ENCODE measurements at places on chromosomes 2 and 18.

DNA sequence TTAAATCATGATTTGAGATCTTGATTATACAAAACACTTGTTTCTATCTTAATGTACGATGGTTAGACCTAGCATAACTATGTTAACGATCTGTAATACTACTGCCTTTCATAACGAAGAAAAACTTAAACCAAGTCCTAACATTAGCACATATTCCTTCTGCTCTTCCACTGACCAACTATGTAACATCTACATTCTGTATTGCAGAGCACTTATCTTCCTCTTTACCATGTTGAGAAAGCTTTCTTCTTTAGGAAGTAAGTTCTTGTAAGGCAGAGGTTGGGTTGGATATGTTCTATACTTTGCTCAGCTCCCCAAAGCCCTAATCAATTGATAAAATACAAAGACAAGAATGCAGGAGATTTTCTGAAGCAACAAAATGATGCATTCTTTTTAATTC is 7.9 kb upstream of the ZNF407 start:
- no peak for DNase-seq

DNA sequence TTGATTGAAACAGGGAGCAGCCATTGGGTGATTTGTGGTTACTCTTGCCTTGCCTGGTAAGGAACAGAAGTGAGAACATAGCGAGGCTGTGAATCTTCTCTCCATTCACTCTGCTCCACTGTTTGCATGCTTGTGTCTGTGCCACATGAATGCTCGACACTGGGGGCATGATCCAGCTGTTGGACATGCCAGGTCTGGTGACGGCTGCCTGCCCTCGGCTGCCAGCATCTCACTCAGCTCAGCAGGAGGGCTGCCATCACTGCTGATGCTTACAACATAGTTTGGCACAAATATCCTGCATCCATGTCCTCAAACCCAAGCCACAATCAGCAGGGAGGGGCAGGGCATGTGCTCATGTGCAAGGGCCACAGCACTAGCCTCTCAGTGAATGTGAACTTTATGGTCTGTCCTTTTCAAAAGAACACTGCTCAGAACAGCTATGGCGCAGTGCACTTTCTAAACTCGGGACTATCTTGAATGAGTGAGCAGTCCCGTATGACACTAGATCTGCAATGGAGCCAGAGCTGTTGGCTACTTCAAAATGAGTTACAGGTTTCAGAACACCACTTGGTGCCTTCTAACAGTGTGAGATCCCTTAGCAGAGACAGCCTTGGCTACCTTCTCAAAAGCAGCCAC is 126.3 kb downstream of the NRP2 start:
- no peak for DNase-seq

DNA sequence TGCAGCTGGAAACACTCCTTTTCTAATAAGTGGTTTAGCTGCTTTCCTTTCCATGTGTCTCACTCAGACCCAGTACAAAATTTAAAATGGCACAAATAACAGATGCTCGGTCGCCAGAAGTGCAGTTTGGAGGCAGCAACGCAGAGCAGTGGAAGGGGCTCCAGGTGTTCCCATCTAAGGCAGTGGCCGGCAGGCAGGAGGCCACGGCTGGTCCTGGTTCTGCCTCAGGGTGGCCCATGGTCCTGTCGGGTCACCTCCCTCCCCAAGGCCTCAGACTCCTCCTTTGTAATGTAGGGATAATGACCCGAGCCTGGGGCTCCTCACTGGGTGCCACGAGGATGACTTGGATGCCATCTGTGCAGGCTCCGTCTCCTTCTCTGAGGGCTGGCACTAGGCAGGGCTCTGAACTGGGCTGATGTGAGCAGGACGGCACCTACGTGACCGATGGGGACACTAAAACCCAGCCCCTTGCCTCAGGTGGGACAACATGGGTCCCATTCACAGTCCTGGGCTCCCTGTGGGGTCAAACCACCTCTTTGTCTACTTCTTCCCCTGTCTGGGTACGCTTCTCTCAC is 80.9 kb upstream of the SLC66A3 start:
- no peak for DNase-seq

DNA sequence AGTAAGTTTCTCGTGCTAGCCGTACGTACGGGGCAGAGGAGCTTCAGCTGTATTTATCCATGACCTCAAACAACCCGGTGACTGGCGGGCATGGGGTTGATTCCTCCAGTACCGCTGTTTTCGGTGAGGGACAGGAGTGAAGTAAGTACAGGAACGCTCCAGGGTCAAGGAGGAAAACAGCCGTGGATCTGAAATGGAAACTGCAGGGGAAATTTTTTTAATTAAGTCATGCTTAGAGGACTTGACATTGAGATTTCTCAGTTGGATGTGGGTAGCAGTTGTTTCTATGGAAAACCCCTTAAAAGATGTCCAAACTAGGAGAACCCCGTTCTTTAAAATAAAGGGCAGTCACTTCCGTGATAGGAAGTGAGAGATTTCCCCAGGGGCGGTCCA is 1.2 kb downstream of the RAB12 start:
- peak; percentile 38 for DNase-seq

GRCh38 chr18:8754995-8755960 is 49.9 kb downstream of the MTCL1 start:
- peak; percentile 66 for DNase-seq

DNA sequence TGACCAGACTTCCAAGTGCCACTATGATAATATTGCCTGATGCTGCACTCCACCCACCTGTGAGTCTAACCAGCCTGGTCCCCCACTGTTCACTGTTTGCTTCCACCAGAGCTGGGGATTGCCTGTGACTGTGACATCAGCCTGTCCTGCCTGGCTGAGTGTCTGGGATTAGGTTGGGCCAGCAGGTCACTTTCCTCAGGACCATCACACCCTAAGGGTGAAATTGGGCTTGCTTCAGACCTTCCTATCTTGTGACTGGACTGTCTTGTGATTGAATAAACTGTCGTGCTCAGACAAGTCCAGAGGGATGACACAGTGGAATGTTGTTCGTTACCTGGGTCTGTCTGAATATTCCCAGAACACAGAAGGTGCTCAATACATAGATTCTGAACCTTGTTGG is 87.4 kb upstream of the HK2 start:
- no peak for DNase-seq

- DNase-seq = no peak
Observed at GRCh38 chr2:217361483-217361880, 501.6 kb upstream of the TNP1 start.

DNA sequence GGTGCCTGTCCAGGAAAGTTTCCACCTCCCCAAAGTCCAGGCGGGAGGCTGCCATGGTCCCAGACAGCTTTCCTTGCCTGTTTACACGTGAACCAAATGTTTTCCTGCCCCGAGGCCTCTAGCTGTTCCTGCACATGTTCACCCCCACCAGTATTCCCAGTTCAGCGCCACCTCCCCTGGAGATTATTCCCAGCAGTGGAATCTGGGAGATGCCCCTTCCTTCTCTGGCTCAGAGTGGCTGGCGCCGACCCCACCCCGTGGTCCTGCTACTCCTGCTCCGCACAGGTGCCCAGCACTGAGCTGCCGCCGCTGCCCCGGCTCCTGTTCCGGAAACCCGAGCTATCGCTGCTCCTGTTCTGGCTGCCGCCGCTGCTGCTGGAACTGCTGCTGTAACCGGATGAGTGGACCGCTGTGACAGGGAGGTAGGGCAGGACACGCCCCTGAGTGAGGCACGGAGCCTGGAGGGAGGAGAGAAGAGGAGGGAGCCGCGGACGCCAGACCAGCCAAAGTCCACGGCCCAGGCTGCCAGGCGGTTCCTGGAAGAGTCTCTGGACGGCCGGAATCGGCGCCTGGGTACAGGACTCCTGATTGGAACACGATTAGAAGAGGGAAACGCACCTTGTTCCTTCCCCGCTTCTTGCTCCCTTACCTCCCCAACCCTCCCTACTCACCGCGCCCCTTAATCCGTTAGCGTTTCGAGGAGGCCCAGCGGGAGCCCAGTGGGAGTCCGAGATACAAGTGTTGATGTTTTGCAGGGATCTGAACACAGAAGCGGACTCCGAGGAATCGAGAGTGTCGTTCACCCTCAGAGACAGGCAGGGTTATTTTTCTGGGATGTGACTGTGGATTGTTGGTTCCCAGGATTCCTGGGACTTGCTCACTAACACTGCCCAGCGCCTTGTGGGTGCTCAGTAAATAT is at the start of gene PDE11A:
Gene PDE11A (minus strand): TSS at position 395 of the 919 bp plus-strand sequence. CDS start 340 bp downstream, at position 55.
- DNase-seq = peak; percentile 70

GRCh38 chr2:31228717-31229116 is 5.2 kb upstream of the EHD3 start:
- DNase-seq = no peak

GRCh38 chr2:6864231-6864754 is 1.4 kb downstream of the CMPK2 start:
- no peak for DNase-seq

GRCh38 chr2:25042321-25043240 is 705 bp downstream of the EFR3B start:
- peak; percentile 21 for DNase-seq

DNA sequence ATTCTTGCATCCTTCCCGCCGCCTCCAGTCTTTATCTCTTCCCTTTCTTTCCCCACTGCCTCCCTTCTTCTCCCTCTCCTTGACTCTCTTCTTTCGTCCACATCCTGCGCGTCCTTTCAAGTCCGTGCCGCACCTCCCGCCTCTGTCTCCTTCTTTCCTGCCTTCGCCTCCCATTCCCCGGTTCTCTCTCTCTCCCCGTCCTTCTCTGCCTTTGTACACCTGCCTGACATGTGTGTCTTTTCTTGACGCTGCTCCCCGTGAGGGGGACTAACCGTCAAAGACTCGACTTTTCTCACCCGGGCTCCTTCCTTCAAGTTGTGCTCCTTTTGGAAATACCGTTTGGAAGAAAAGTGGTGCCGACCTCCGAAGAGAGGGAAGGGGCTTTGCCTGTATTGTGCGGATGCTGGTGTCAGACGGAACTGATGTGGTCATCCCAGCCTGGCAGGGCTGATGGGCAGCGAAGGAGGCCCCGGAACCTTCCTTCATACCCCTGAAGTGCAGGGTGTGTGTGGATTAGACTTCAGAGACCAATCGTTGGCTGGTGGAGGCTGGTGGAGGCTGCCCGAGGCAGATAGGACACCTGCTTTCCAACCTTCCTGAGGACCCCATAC is 879 bp downstream of the TMEM178A start:
- no peak for DNase-seq

- no peak for DNase-seq
Observed at GRCh38 chr18:55264108-55264507, 304.8 kb upstream of the CCDC68 start.

- no peak for DNase-seq
Observed at GRCh38 chr2:69184224-69184623, 171.2 kb downstream of the ANTXR1 start.

DNA sequence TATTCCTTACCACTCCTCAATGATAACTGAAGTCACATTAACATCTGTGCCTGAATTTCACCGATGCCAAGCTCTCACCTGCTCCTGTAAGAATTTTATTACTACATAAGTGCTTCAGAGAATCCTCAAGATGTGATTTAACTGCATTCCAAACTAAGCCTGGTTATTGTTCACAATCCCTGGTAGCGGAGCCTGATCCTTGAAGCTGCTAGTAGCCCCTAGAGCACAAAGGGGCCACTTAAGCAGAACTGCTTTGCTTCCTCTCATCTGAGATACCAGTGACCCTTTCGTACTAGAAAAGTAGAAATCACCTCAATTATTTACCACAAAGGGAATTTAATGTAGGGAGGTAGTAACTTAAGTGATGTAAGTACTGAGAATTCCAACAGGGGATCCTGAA is 529.6 kb downstream of the CPS1 start:
- no peak for DNase-seq

GRCh38 chr2:71546275-71546638 is 92.9 kb downstream of the DYSF start:
- DNase-seq = no peak

DNA sequence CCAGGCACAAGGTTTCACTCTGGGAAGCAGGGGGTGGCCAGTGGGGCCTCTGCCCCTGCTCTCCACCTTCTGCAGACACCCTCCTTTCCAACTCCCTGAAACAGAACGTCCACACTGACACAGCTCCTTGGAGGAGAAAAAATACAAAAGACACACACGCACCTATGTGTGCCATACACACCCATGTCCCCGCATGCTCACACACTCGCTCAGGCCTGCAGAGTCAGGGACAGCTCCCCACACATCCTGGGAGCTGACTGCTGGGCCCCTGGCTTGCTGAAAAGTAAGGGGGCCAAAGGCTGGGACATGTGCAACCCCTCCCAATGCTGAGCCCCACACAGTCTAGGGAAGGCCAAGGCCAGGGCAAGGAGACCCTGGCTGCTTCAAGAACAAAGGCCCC is 200.5 kb downstream of the TNS1 start:
- no peak for DNase-seq

DNA sequence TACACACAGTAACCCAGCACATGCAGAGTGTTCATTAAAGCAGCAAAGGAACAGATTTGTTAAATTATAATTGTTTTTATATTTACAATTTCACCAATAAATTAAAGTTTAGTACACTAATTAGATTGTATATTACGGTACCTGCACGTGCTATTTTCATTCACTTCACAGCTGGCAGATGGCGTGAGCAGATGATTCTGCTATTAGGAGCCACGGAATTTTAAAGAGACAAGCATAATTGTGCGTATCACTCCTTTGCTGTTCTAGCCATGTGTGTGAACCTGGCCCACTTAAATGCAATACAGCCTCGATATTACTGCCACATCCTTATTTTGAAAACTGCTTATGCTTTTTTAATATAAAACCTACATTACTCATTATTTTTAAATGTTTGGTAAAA is 332.8 kb upstream of the SOX11 start:
- no peak for DNase-seq

GRCh38 chr2:45867349-45867748 is 215.9 kb downstream of the PRKCE start:
- no peak for DNase-seq

DNA sequence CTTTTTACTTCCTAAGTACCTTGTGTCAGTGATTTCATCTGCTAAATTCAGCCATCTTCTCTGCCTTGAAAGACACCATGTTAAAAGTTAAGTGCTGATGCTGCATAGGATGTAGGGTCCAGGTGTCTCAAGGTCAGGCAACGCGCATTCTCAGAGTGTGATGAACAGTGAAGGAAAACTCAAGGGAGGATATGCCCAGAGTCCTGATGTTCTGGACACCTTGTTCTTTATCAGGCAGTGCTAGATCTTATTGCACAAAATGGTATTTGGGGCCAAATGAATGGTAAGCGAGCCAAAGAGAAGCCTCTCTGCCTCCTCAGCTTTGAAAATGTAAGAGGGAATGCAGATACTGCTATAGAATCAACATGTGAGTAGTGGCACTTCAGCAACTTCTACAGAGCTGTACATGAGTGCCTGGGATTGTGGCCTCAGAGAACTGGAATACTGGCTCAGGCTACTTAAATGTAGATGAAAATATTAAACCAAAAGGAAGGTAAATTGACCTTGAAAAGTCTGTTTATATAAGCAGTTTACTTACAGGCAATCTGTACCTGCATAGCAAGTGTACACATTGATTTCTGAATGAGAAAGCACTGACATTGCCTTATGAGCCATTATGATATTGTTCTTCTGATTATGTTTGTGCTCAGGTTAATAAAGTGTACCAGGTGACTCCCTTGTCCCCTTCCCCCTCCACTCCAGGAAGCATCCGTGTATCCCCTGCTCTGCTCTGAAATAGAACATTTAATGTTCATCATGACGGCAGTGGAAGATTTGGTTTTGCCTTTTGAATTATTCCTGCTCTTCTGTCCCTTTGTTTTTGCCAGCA is 86.7 kb upstream of the RANBP2 start:
- no peak for DNase-seq

All from activated CD4-positive, alpha-beta memory T cell treated with anti-CD3 and anti-CD28 coated beads for 36 hours (primary cell).